ENCODE measurements at places on chromosomes 1 and 21.

GRCh38 chr1:217522277-217522676 lies 108.6 kb downstream of the GPATCH2 start:
- peak; percentile 40 for DNase-seq

- DNase-seq = peak; percentile 59
Measured at GRCh38 chr1:164562947-164563520, 4.0 kb downstream of the PBX1 start.

DNA sequence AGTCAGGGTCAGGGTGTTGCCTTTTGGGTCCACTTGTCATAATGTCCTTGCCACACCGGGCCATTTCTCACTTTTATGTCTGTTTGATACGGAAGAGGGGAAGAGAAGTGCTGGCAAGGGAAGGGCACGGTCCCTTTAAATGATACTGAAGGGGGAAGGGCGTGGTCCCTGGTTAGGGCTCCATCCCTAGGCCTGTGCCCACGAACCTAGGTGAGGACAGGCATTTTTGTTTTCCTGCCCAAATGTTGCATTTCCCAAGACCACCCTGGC lies 25.2 kb downstream of the B3GALT5 start:
- no peak for DNase-seq

DNA sequence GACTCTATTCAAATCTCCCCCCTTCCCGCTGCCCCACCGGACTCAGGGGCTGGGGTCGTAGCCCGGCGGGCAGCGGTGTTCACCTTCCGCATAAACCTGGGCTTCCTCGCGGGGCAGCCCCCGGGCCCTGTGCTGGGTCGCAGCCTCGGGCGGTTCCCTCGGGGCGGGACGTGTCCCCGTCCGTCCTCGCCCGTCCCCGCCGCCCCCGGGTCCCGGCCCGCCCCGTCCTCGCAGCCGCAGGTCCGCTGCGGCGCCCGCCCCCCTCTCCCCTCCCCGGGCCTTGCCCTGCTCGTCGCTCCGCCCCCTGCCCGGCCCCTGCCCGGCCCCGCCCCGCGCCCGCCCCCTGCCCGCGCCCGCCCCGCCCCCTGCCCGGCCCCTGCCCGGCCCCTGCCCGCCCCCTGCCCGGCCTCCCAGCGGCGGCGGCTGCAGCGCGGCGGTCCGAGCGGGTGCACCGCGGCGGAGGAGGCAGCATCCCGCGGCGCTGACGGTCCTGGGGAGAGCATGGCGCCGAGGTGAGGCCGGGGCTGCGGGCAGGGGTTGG lies at the start of gene COL18A1:
TSS of gene COL18A1 (plus strand) at position 436 of the 541 bp plus-strand sequence. CDS start at position 502, 66 bp downstream.
- no peak for DNase-seq

GRCh38 chr1:181016563-181016962 lies 6.1 kb downstream of the STX6 start:
- DNase-seq = no peak

DNA sequence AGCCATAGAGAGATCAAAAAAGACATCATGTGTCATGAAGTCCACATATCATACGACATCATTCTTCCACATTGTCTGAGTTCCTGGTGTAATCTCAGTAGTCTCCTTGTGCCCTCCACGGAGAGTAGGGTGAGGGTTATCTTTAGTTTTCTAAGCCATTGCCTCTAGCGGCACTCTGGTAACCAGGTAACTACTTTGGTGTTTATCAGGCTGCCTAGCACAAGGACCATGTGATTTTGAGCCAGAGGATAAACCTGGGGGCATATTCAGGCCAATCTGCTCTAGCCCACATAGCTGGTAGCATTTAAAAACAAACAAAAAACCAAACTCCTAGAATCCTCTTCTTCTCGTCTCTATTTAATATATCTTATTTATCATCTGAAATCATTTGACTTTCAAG lies 147.4 kb downstream of the GDAP2 start:
- DNase-seq = no peak

DNA sequence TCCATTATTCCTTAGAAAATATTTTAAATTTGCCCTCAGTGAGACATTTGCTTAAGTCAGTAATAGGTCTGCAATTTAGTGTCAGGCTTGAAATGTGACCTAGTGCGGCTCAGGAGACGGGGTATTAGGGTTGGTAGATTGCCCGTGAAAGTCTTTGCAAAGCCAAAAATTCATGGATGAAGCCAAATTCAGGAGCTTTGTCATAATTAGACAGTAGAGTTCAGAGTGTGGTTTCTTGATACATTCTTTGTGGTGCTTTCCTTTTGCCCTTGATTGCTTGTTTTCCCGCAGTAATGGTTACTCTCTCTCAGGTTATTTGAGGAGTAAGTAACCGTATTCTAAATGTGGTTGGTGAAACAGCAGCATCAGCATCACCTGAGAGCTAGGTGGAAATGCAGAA lies 120.7 kb downstream of the RPS6KC1 start:
- no peak for DNase-seq

DNA sequence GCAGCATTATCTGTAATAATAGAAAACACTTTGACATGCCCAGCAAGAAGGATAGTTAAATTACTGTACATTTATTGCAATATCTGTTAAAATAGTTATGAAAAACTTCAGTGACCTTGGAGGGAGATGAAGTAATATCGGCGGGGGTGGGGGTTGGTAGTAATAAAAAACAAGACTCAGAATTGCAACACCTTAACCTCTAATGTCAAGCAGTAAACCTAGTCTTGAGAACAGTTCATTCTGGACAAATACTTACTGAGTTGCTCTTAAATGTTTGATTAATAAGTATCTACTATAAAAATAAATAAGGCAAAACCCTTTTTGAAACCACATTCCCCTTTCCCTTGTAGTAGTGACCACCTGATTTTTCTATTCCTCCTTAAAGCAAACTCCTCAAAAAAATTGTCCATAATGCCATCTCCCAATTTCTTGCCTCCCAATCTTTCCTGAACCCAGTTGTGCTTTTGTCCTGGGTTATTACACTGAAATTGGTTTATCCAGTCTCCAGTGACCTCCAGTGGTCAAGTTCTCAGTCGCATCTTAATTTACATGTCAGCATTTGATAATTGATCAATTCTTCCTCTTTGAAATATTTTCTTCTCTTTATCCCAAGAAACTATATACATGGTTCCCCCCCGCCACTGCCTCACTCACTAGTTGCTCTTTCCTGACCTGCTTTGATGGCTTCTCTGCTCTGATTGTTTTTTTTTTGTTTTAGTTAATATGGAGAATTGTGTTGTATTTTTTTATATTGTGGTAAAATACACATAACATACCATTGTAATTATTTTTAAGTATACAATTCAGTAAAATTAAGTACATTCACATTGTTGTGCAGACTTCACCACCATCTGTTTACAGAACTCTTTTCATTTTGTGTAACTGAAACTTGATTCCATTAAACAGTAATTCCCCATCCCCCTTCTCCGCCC lies 36.8 kb downstream of the RAP1A start:
- peak; percentile 40 for DNase-seq

DNA sequence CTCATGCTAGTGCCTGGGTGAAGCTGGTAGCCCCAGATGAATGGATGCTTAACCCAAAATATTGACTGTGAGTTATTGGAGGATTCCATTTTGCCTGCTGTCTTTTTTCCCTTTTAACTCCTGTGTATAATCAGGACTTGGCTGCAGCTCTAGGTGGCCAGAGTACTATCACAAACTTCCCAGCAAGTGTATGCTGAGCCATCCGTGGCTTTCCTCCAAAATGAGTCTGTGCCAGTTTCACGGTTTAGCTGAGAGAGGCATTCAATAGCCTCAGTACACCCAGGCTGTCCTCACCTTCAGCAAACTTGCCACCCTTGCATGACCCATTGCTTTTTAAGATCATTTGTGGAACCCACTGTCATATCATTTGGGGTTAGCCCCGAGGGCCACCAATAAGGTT lies 5.3 kb upstream of the DPT start:
- no peak for DNase-seq

- no peak for DNase-seq
Measured at GRCh38 chr1:116808848-116809508, 54.7 kb downstream of the CD2 start.

GRCh38 chr21:31931644-31932469 lies 59.0 kb downstream of the HUNK start:
- DNase-seq = no peak

DNA sequence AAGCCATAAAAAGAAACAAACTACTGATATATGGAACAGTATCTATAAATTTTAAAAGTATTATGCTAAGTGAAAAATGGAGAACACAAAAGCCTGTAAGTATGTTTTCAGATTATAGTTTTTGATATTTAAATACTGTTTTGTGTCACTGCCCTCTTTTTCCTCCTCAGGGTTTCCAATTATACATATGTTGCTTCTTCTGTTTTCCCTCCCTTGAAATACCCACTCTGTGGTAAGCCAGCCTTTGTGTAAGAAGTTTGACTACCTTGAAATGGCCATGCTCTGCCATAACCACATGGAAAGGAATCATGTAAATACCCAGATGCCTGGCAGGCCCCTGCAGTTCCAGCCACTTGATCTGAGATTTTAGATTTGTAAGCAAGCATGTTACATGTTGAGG lies 248.3 kb downstream of the AKT3 start:
- no peak for DNase-seq

DNA sequence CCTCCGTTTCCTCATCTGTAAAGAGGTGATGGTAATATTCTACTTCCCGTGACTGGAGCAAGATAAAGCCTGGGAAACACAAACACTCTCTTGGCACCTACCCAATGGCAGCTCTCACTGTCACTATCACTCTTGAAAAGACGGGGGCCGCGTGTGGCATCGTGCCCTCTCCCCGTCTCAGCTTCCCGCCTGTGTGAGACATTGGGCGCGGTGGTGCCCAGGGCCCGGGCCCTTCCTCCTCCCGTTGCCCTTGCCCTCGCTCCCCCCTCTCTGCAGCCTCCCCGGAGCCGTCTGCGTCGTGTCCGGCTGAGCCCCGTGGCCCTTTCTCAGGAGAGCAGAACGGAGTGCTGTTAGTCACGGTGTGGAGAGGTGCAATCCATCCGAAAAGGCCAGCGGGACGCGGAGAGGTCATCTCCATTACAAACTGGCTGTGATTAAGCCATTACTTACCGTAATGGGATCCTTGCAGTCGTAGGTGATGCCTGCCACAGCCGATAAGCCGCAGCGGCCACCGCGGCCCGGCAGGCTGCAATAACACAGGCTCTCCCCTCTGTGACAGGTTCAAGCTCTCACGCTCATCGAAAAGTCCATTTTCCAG lies 156.4 kb upstream of the ZC3H12A start:
- no peak for DNase-seq

- no peak for DNase-seq
Measured at GRCh38 chr1:101995984-101996745, 561 bp downstream of the OLFM3 start.

Data from lung (tissue), 17 donors.